A549 (cell line): ENCODE measurements at places on chromosomes 5 and 9. TPM values are rescaled to one million over a fixed set of nuclear protein-coding genes. Genes with fewer than 3 reads are reported as not detected.

PPP3R2 gene
- polyA plus RNA-seq: not detected in 3 replicates

- no peak for DNase-seq
These were observed 50.9 kb upstream of the EQTN start for GRCh38 chr9:27347889-27348288.

CEMIP2 gene
- polyA plus RNA-seq: 136 to 158 TPM (median 146 TPM) in 3 replicates

GRCh38 chr9:120571443-120572257 is 8.3 kb downstream of the CDK5RAP2 start:
- DNase-seq: peak; percentile 28

KCNN2 gene
- polyA plus RNA-seq: 0.06 to 0.15 TPM (median 0.09 TPM) in 3 replicates

TRPM6 gene
- polyA plus RNA-seq: 1.5 to 1.8 TPM (median 1.5 TPM) in 3 replicates

DNA sequence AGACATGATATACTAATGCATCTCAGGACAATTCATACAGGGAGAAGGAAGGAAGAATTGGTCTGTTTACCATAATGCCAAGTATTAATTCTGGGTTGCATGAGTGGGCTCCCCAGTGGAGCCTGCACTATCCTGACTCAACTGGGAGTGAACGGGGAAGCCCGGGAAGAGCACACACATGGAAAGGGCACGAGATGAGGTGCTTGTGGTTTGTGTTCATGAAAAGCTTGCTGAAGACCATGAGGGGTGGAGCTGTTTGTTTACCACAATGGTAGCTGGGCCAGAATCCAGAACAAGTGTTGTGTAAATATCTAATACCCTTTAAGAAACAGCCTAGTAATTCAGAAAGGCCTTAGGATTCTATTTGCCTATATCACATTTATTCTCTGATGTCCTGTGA is 44.6 kb downstream of the POC5 start:
- no peak for DNase-seq

GRCh38 chr5:53076014-53076583 is 33.5 kb downstream of the MOCS2 start:
- no peak for DNase-seq

DNA sequence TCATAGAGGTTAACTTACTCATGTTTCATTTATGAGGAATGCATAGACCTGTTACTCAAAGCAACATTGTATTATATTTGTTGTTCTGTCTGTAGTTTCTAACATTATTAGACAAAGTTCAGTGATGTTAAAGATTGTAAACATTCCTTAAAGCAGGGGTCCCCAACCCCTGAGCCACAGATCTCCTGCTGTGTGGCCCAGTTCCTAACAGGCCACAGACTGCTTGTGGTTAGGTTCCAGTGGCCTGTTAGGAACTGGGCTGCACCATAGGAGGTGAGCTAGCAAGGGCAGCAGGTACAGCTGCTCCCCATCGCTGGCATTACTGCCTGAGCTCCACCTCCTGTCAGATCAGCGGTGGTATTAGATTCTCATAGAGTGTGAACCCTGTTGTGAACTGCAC is 181.1 kb downstream of the KDM4C start:
- no peak for DNase-seq

KCNV2 gene
- not detected in 3 replicates for polyA plus RNA-seq

DNA sequence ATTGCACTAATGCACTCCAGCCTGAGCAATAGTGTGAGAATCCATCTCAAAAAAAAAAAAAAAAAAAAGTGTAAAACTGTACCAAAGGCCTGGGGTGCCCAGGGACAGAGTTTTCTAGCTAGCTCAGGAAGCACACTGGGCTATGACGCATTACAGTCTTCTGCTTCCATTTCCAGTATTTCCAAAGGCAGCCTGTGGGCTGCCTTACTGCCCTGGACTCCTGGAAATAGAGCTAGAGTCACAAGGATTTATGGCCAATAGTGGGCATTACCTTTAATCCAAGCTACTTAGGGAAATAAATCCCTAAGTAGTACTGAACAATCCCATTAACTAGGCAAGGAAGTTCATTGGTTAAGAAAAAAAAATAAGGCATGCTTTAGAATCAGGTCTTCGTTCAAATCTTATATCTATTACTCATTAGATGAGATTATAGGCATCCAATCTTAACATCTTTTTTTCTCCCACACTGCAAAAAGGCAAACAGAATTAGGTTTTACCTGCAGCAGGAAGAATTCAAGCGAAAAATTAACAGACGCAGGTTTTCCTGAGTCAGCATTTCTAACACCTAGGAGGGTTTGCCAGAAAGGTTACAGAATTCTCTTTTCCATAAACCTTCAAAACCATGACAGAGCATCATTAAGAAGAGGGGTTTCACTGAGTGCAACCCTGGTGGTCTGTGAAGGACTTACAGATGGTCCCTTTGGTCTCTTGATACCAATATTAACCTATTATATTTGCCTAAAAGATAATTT is 85.6 kb upstream of the CCDC112 start:
- no peak for DNase-seq

GRCh38 chr9:134936346-134937163 is 18.8 kb upstream of the FCN1 start:
- no peak for DNase-seq

SLC6A3 gene
- 0.03 to 0.06 TPM (median 0.05 TPM) in 3 replicates for polyA plus RNA-seq

DNA sequence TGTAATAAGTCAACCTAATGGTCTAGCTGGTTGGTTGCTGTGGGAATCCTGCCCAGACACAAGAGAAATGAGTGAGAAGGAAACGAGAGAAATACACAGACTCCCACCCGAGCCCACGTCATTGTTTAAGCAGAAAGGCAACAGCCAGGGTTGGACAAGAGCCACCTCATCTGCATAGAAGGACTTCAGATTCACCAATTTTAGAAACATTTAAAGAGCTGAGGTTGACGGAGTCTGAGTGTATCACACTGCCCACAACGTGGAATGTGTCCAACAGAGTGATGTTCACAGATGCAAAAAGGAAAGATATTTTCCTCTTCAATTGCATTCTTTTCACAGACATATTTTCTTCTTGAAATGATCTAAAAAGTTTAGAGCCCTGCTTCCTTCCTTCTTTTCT is 349.5 kb downstream of the AGTPBP1 start:
- no peak for DNase-seq

GRCh38 chr9:82091100-82091499 is 102.5 kb downstream of the SPATA31D1 start:
- DNase-seq: no peak

GRCh38 chr9:85425153-85425611 is 316.6 kb downstream of the AGTPBP1 start:
- DNase-seq: peak; percentile 62

DNA sequence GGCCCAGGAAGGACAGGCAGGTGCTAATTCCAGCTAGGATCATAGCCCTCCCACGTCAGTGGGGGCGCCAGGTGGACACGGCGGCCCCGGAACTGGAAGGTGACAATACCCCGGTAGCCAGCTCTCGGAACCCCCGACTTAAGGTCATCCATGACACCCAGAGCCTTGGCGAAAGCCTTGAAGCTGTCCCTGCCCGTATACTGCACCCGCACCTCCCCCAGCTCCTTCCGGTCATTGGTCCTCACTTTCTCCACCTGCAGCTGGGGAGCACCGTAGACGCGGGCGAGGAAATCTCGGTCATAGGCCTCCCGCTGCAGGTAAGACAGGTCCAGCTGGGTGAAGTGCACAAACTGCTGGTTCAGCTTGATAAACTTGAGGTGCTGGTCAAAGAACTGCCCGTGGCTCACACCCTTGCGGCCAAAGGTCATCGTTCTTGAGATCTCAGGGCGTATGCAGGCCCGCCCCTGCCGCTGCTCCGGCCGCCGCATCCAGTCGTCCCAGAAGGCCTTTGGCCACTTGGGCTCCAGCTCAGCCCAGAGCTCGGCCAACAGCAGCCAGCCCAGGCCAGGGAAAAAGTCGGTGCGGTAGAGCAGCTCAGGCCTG is 10.9 kb downstream of the MGAT1 start:
- no peak for DNase-seq

DNA sequence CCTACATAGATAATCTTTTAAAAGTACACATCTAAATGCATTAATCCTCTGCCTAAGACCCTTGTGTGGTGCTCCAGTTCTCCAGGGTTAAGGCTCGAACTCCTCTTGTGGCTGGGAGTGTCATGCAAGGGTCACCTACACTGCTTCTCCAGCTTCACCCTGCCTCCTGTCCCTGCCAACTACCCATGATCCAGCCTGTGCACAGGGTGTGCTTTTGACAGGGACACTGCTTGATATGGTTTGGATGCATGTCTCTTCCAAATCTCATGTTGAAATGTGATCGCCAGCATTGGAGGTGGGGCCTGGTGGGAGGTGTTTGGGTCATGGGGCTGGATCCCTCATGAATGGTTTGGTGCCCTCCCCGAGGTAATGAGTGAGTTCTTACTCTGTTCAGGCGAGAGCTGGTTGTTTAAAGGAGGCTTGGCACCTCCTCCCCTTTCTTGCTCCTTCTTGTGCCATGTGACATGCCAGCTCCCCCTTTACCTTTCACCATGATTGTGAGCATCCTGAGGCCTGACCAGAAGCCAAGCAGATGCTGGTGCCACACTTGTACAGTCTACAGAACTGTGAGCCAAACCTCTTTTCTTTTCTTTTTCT is 48.5 kb downstream of the SLC22A5 start:
- no peak for DNase-seq

DNA sequence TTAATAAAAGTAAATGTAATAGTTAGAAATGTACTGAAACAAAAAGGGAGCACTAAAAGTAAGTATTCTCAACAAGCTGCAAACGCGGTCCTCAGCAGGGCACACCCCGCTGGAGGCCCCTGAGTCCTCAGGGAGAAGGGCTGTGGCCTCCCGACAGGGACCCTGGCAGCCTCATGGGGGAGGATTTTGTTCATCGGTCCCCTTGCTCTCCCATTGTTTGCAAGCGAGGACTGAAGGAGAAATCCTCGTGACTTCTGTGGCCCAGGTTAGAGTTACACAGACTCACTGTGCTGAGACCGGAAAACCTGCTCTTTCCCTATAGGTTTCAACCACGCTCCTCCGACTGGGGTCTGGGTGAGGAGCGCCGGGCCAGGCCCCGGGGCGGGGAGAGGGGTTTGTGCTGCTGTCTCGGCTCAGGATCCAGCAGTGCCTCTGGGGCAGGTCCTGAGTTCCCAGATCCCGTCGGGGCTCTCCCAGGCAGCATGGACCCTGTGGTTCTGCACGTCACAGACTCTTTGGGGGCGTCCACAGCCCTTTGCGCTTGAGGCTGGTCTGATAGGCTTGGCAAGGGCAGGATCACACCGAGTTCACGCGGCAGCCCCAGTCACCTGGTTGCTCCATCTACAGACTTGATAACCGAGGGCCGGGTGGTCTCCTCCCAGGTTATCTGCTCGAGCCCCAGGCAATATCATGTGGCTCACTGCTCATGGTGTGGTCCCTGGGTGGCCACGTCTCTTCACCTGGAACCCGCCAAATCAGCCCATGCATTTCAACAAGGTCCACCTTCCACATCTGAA is 38.8 kb downstream of the MRPL36 start:
- DNase-seq: no peak

NAIP gene
- polyA plus RNA-seq: 0.90 to 1.1 TPM (median 1.1 TPM) in 3 replicates

DDX4 gene
- polyA plus RNA-seq: 0.08 TPM in 1 of 3 replicates, not detected in the others

SLC36A3 gene
- polyA plus RNA-seq: not detected in 3 replicates

DNA sequence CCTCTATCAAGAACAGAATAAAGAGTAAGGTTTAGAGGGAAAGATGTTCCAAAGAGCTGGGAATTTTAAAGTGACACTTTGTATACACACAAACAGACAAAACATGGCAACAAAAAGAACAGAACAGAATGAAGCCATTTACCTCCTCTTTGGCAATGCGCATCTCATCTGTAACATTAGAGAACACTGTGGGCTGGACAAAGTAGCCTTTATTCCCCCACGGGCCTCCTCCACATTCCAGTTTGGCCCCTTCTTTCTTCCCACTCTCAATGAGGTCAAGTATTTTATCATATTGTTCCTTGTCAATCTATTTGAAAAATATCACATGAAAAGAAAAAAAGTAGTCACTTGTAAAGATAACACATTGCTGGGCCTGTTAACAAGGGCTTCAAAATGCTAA is 41.0 kb downstream of the ALDH1A1 start:
- peak; percentile 31 for DNase-seq

HTR1A gene
- polyA plus RNA-seq: not detected in 3 replicates

- DNase-seq: no peak
These were observed 13.1 kb upstream of the CARD19 start for GRCh38 chr9:93082841-93083411.

GRCh38 chr5:28710360-28710759 is 1672.0 kb upstream of the CDH9 start:
- no peak for DNase-seq
